Activated CD4-positive, alpha-beta T cell treated with anti-CD3 and anti-CD28 coated beads, Interleukin-10, Interleukin-2, amounts not matched to agents 100 ng/mL and 50 ng/mL, durations not matched to agents 16 hours and 8 hours (primary cell): ENCODE measurements at places on chromosomes 12 and 14.

- no peak for DNase-seq
These were observed 36.2 kb upstream of the ATP2A2 start for GRCh38 chr12:110244829-110245228.

DNA sequence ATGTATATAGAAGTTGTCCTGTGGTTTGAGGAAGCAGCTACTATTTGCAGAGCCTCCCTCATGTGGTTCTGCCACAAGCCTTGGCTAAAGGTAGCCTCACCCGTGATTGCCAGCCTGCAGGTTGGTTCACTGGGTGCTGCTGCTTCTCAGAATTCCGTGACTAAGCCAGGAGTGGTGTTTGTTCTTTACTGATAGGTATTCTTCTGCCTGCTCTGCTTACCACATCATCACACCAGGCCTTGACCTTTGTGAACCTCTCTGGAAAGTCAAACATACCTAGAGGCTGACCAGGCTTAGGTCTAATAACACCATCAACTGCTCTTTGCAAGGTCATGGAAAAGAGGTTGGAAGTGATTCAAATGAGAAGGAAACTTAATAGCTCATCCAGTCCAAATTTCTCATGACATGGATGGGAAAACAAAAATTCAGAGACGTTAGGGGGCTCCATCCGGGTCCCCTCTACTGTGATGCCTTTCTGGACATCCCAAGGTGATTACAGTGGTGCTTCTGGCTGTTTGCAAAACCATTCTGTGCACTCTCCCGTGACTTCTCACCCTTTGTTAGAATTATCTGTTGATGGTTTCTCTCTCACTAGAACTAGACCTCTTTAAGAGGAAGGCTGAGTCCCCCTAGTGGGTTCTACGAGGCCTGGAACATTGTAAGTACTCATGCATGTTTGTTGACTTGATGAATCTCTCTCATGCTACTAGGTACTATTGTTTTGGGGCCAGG is 8.5 kb upstream of the SOCS2 start:
- no peak for DNase-seq

GRCh38 chr12:102107970-102108369 is 11.9 kb downstream of the NUP37 start:
- no peak for DNase-seq

DNA sequence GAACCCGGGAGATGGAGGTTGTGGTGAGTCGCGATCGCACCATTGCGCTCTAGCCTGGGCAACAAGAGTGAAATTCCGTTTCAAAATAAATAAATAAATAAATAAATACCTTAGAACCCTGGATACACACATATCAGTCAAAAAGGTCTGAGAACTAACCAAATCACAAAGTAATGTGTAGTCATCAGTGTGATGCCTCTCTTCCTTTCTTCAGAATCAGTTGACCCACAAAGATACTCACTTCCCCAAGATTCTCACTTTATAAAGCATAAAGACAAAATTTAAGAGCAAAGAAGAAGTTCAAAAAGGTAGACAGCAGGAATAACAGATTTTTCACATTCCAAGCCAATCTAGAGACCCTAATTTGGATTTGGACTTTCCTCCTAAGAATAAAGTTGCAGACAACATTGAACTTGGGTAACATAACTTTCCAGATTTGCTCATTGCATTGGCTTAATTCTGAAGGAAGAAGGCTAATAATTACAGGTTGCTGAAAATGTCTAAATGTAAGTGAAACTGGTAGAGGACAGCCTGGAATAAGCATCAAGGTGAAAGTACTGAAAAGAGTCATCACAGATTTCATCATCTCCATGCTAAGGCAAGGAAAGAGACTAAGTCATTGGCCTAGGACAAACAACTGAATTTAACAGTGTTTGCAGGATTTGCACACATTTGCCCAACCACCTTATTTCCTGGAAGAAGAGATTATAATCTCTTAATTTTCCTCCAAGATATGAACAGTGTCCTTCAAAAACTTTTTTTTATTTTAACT is 17.4 kb downstream of the TMED10 start:
- DNase-seq = peak; percentile 78

- no peak for DNase-seq
These were observed 2.8 kb downstream of the OLR1 start for GRCh38 chr12:10169104-10169503.

DNA sequence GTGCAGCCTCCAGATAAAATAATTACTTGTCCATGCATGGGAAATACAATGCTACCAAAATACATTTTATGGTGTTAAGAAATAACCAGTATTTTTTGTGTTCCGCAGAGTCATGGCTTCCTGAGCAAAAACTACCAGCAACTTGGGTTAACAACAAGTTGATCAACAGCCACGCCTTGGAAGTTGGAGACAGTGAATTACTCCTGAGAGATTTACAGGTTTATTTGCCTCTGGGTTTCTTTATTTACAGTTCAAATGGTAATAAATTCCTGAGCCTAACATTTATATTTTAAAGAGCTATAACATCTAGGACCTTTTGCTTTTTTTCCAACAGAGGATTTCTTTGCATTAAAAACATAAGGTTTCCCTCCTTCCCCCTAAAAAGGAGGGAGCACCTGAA is 194.0 kb downstream of the IPO8 start:
- no peak for DNase-seq

- no peak for DNase-seq
These were observed 14.6 kb downstream of the CDKN1B start for GRCh38 chr12:12731785-12732184.

GRCh38 chr14:106586098-106586704 is 1059.8 kb downstream of the TMEM121 start:
- peak; percentile 77 for DNase-seq

DNA sequence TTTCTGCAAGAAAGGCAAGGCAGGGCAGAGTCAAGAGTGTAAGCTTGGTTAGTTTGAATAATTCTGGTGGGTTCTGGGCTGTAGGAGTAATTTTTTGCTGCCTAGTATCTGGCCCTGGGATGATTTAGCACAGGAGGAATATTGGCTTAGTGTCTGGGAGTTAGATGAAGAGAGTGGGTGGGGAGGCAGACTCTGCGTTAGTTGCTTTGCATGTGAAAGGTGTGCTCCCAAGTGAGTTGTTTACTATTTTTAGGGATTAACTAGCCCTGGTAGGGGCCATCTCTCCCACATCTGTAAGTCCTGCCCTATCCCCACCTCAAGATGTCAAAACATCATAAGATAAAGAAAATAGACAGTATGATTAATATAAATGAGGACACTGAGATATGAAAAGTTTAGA is 249.7 kb downstream of the LRIG3 start:
- no peak for DNase-seq

GRCh38 chr12:20123465-20123864 is 244.9 kb upstream of the PDE3A start:
- no peak for DNase-seq

DNA sequence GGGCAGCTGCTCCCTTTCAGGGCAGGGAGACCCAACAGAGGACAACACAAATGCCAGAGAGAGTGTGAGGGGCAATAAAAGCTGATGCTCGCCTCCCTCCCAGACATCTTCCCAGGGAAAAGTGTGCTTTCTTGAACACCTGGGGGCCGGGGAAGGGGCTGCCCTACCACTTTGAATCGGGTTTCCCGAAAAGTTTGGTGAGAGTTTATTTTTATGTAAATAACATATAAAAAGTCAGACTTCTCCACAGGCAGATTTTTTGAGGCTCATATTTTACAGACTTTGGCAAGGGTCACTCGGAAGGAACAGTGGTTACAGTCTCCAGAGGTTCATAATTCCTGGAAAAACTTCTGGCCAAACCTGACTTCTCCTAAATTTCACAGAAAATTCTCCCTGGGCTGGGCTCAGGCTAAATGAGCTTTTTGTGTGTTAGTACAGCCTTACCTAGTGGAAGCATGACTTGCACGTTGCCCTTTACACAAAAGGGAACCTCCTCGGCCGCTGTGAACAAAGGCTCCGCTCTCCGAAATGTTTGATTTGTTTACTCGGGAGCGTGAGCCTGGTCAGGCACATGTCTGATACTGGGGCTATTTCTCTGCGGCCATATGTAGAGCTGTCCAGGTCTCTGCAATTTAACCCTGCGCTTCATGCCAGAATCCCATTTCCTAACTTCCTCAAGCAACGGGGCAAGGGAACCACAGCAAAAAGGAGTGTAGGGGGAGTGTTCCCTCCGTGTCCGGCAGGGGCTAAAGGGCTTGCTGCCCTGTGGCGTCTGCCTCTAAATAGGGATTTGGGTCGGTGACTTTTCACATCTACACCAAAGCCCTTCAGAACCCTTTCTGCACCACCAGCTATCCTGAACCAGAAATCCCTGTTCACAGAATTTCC is 3.4 kb downstream of the RTL1 start:
- DNase-seq = no peak

DNA sequence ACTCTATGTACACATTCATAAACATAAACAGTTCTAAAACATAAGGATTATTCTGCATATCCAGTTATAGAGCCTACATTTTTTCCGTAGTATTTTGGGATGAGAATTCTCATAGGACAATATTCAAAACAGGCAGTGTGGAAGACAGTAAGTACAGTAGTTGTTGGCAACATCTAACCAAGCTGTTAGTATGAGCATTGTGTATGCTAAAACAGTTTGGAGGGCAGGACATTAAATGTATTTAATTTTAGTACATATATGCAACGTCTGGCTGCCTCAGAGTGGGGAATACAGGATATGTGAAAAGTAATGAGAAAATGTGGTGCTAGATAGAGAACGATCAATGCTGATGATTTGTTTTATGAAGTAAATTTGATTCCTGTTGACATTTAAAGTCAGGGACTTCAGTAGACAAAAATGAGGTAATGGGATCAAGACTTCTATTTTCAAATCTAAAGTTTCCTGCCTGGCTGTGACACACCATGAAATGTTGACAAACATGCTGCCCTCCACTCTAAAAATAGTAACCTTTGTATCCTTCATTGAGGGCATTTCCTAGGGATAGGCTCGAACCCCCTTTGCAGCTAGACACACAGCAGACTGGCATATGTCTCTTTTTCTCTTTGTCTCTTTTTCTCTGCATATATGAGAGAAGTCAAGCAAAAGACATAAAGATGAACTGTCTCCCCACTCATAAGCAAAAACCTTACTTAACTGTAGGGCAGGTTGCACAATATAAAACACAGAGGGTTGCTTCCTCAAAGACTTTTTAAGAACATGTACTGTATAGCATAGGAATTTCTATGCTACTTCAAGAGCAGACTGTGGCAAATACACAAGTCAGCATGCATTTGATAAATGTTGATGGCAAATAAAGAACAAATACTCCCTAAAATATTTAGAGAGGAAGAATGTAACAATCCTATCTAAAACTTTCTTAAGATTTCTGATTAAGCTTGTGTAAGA is 75.5 kb upstream of the GTF2A1 start:
- DNase-seq = no peak

- no peak for DNase-seq
These were observed 126.2 kb downstream of the GRIP1 start for GRCh38 chr12:66552716-66553115.

DNA sequence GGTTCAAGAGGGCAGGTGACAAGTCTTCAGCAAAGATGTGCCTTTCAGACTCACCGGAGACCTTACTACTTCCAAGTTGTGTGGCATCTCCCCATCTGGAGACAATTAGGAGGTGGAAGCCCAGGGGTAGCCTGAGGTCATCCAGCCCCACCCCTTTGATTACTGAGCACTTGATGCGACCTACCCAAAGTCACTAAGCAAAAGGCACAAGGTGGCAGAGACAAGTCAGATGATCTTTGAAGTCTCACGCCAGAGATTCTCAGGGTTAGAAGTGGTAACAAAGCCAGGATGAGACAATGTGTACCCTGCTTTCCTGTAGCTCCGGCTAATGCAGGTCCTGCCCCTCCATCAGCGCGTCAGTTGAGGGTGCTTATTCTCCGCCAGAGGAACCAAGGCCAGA is 1.4 kb upstream of the FOXN3 start:
- DNase-seq = peak; percentile 13

- peak; percentile 1 for DNase-seq
These were observed 47.1 kb upstream of the PLEKHA5 start for GRCh38 chr12:19082365-19082911.

DNA sequence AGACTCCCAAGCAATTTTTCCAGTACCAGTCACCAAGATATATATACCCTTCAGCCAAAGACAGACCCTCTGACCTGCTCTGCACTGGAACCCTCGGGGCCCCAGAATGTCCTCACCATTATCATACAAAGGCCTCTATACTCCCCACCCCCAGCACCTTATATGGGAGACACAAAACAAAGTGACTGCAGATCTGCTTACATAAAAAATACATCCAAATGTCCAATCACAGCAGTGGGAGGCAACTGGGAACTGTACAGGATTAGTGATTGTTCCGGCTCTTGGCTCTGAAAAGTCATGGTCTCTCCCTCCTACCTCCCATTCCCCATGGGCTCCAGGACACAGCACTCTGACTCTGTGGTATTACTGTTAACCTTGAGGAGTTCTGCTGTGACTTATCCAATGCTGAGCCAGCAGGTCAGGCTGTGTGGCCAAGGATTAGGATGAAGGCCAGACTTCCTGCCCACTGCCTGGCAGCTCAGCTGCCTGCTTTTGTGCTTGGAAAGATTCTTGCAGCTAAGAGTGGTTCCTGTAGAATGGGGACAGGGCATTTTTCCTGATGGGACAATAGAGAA is 13.7 kb downstream of the OXA1L start:
- DNase-seq = no peak

- DNase-seq = no peak
These were observed 79.9 kb downstream of the BCL11B start for GRCh38 chr14:99192028-99192621.

GRCh38 chr12:3140284-3140683 is 63.1 kb downstream of the TSPAN9 start:
- no peak for DNase-seq

GRCh38 chr12:54592316-54592715 is 3.9 kb upstream of the PPP1R1A start:
- DNase-seq = no peak

DNA sequence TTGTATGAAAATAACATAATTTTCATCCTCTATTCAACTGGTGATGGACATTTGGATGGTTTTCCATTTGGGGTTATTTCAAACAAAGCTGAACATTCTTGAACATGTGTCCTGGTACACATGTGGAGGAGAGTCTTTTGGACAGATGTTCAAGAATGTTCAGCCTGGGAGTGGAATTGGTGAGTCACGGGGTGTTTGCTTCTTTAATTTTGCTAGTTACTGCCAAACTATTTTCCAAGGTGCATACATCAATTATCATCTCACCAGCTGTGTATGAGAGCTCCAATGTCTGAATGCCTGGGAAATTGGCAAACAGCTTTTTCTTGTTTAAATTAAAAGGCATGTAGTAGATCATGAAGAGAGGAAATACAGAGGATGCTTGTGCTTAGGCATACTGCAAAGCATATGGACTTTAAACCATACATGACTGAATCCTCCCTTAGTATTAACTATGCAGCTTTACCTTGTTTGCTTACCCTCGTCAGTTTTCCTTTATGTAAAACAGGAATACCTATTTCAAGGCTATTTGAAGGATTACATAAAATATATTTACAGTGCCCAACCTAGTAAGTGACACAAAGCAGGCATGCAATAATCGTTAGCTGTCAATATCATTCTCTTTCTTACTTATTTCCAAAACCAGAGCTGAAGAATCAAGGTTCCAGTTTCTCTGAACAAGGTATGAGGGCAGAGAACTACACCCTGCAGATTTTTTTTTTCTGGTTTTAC is 152.1 kb downstream of the ITPR2 start:
- no peak for DNase-seq

GRCh38 chr14:26448181-26448855 is 149.5 kb downstream of the NOVA1 start:
- DNase-seq = no peak
